ENCODE measurements at places on chromosomes 12 and 14.

- peak; percentile 74 for DNase-seq
These were observed 2.4 kb downstream of the AGAP2 start for GRCh38 chr12:57735952-57736740.

DNA sequence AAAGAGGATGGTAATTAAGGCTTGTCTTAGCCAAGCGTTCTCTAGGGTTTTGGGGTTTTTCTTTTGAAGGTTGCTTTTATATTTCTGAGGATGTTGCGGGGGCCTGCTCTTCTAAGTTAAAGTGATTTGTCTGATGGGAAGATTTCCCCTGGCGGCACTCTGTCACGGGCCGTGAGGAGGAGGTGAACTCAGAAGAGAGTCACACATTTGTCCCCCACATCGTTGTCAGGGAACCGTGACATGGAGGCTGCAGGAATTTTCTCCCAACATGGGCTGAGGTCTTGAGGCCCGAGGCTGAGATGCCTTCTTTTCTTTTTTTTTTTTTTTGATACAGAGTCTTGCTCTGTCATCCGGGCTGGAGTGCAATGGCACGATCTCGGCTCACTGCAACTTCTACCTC is 71.5 kb downstream of the ADGRD1 start:
- no peak for DNase-seq

DNA sequence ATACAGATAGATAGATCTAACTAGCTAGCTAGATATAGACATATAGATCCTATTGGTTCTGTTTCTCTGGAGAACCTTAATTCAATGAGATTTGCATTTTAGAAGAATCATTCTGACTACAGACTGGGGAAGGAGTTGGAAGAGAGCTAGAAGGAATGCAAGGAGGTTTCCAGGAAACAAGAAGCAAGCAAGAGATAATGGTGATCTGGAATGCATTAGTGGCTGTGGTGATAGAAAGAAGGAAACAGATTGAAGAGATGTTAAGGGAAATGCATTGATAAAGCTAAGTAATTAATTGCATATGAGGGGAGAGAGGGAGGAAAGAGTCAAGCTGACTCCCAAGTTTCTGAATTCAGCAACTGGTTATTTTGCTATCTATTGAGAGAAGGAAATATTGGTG is 42.7 kb downstream of the DBX2 start:
- DNase-seq = no peak

- DNase-seq = no peak
These were observed 11.6 kb upstream of the MDM2 start for GRCh38 chr12:68796399-68796798.

DNA sequence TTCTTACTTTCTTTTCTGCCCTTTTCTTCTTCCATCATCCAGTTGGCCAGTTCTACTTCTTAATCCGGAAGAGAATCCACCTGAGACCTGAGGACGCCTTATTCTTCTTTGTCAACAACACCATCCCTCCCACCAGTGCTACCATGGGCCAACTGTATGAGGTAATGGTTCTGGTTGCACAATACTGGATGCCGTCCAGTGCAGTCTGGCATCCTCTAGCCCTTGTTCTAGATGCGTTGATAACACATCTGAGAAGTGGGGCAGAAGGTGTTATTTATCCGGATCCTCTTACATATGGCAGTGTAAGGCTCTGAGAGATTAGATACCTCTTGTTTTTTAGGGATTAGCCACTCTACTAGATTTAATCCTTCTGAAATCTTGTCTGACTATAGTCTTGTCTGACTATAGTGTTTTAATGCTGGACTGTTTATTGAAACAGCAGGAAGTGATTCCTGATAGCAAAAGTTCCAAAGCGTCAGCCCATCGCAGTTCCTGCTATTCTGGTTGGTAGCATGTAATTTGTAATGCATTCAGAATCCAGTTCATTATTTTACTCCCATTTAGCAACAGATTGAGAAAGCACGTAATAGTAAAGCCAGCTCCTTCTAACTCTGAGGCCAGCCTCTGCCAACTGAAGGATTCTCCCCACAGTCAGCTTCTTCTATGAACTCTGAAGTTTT is 7.9 kb downstream of the GABARAPL1 start:
- DNase-seq = no peak

DNA sequence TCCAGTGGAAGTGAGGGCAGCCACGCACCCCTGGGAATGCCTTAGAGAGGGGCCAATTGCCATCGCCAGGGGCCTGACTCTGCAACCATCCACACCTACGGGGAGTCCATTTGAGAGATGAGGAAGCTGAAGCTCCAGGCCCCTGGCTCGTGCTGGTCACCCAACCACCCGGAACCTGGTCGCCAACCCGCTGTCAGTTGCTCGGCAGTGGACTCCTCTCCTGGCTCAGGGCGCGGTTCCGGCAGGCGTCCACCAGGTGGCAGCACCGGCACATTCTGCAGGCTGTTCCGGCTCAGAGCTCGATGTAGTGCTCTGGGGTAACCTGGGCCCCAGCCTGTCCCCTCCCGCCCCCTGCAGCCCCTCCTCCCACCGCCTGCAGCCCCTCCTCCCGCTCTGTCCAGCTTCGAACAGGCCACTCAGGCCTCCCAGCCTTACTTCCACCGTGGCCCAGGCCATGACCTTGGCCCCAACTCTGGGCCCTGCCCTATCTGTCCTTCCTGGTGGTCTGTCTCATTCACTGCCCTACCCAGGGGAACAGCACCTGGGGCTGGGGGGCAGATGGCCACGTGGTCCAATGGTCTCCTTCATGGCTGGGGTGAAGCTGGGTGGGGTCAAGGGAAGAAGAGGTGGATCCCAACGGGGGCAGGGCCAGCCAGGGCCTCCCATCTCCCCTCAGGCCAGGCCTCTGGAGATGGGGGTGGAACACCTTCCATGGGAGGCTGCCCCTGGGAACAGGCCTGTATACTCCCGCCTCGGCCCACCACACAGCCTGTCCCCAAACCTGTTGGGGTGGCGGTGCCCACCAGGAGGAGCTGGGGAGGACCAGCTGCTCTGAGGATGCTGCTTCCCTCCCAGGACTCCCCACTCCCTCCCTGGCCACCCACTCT is 15.7 kb downstream of the SIVA1 start:
- DNase-seq = peak; percentile 79

GRCh38 chr14:56494167-56494566 is 85.4 kb upstream of the TMEM260 start:
- no peak for DNase-seq

DNA sequence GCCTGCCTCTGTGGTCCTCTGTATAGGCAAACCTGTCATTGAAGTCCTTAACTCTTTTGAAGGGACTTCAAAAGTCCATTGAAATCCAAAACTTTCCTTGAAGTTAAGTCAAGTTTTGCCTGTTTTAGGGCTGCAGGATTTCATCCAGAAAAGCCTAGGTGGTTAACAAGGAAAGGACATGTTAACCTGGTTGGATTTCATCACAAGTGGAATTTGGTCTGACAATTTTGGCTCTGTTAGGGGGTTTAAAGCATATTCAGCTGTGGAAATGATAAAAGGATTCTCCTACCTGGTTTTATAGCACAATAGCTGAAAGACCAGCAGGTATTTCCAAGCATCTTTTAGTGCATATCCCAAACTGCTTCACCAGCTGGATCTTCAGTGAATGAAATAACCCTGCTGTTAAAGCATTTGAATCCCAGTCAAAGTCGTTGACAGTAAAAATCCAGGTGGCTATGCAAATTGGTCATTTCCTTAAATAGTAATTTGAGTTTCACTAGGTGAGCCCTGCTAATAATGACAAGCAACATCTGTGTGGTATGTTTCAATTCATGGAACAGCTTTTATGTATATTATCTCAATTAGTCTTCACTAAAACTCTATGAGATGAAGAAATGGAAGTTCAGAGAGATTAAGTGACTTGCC is 400.5 kb downstream of the ETNK1 start:
- no peak for DNase-seq

GRCh38 chr12:121958541-121959240 is 40.3 kb downstream of the CFAP251 start:
- DNase-seq = no peak

DNA sequence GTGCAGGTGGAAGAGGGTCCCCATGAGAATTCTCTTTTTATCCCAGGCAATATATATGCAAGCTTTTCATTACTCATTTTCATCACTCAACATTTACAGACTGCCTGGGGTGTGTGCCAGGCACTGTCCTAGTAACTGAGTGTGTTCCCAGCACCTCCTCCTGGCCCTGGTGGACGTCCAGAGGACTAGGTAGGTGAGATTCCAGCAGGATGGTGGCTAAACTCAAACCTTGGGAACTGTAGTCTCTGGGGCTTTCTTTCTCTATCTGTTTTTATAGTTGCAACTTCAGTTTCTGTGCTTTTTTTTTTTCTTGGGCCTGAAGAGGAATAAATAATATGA is 63.8 kb downstream of the SUSD6 start:
- DNase-seq = no peak

DNA sequence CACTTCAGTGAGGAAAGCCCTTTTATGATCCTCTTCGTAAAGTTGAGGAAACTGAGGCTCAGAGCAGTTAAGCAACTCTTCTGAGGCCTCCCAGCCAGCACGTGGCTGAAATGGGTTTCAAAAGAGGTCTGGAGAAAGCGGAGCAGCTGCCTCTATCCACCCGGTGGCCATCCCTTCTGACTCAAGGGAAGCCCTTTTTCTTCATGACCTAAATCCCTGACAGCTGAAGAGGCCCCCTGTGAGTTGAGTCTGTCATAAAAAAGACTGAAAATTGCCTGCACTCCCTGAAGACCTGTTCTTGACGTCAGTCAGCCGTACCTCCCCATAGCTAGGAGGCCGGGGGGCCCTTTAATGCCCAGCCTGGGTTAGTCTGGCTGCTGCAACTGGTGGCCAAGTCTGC is 10.7 kb downstream of the CMKLR1 start:
- DNase-seq = no peak

- DNase-seq = no peak
These were observed 460.6 kb downstream of the CCDC91 start for GRCh38 chr12:28650906-28651305.

DNA sequence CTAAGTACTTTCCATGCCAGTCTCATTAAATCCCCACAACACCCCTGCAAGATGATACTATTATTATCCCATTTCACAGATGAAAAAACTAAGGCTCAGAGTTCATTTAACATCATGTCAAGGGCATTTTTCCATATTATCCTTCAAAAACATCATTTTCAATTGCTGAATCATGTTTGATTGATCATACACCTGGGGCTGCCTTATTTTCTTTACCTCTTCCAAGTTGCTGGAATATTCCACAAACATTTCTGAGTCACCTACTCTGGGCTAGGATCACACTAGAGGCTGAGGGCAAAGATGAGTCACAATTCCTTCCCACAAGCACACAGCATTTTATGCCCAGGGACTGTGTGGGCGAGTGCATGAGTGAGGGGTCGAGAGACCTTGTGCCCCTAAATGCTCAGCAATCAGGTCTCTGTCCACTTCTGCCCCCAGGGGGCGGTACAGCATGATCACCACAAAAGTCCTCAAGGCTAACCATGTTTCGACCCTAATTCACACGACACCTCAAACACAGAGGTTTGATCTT is 14.1 kb upstream of the TMEM119 start:
- no peak for DNase-seq

DNA sequence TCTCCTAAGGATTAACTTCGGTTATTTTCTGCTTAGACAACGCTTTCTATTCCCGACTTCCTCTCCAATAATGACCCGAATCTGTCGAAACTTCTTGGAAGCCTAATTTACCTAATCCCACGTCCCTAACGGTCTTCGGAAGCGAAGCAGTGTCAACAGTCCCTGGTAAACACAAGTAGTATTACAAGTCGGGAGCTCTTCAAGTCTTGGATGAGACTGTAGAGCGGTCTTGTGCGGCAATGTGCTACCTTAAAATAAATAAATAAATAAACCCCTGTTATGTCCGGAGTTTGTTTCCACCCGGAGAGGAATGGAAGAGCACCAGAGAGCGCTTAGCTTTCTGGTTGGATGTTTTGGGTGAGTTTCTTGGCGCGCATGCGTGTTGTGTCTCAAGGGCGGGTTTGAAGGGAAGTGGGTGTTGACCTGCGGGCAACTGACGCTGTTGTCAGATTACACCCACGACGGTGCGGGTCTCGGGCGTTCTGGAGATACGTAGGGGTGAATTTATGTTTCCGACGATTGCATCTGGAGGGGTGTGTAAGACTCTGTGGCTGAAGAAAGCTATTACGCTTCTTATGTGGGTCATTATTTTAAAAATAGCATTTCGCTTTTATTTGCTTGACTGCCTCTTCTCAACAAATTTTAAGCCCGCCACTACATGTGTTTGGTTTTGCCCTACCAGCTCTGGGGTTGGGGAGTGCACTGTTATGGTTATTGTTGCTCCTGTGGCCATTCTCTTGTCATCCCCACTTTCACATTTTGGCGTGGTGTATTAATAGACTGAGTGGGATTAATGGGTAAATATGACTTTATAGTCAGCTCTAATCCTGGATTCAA is at the start of the genes KIAA0586 and TIMM9:
KIAA0586 (plus strand) TSS at position 439 of the 837 bp plus-strand sequence. CDS start 546 bp downstream, outside the sequence.
TIMM9 (minus strand) TSS at position 251 of the 837 bp plus-strand sequence. CDS start 15,586 bp downstream, outside the sequence.
- peak; percentile 81 for DNase-seq

DNA sequence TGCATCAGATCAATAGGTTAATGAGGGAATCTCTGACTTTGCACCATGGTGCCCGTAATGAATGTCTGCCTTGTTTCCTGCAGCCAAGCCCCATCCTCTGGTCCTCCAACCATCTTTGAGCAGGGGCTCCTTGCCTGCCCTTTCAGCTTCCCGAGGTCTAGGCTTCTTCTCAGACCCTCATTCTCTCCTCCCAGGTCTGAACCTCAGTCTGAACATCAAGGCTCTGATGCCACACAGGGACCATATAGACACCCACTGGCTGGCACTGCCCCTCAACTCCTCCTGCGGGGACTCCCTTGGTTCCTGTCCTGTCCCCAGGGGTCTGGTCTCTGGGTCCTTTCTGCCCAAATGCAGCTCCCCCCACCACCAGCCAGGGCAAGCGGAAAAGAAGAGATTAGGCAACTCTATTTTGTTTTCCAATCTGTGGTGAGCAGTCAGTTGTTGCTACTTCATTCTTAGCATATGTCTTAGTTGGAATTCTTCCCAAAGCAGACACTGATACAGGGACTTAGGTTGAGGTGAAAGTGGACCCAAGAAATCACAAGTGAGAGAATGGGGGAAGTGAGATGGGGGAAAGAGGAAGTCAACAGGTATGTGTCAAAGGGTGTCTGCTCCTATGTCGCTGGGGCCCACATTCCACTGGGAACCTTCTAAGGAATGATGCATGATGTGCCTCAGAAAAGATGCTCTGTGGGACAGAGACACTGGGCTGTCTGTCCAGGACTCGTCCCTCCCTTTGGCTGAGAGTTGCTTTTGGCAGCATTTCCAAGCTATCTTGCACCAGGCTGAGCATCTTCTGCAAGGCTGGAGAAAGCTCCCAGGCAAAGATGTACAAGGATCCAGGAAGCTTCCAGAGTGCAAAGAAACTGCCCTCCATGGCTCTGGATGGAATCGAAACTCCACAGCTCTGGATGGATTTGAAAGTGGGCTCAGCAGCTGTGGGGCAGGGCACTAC is 1096.5 kb upstream of the TMEM132C start:
- no peak for DNase-seq

GRCh38 chr12:128815779-128816642 is 7.7 kb downstream of the SLC15A4 start:
- DNase-seq = no peak
